ENCODE measurements at places on chromosomes 11 and 22.

DNA sequence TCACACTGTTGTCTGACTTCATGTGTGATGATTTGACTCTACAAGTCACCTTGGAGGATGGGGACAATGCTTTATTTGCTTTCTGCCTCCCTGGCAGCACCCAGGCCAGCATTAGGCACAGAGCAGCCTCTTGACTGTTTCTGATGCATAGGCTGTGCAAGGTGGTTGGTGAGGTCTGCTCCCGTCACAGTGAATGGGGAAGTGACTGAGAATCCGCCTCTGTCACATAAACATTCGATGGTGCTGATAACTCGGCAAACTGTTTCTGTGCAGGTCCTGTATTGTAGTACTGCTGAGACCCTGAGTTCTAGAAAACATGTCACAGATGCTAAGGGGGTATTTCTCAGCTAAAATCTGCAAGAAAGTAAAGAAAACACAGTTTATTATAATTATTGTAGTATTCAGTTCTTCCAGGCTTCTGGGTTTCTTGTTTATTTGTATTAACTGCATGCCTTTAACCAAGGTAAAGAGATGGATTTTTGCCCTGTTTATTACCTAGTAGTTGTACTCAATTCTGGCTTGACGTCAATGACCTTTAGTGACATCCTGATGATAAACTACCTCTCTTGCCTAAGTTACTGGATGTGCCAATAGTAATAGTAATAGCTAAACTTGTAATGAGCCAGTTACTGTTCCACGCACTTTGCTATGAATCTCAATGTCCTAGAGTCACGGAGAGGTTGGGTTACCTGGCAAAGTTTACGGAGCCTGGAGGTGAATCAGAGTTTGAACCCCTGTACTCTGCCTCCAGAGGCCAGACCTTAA lies 24.8 kb upstream of the RCN1 start:
- no peak for DNase-seq

DNA sequence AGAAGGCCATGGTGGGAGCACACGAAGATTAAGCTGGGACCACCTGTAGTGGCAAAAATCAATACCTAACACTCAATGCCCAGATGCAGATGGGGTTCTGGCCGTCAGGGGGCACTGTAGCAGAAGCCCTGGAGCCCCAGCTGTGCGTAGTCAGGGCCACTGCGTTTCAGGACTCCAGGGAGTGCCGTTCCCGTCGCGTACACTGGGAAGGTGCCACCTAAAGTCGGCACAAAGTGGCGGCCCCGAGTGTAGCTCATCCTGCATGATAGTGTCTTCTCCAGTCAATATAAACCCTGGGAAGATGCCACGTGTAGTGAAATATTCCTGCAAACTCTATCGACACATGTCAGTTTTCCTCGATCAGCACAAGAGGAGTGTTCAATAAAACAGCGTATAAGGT lies 123.8 kb upstream of the NTM start:
- DNase-seq: peak; percentile 27

DNA sequence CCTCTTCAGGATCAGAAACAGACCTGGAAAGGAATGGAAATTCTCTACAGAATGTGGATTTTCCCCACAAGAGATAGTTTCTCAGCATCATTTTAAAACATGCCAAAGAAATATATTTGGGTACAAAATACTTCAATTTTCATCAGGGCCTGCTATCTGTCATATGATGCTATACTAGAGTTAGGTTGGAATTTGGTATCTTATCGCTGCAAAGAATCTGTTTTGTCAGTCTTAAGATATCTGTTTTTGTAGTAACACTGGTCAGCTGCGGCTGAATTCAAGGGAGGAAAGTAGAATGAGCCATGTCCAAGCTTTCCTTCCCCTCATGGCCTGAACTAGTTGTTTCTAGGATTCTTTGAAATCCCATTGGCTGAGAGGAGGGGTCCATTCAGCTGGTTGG lies 806.4 kb downstream of the KCNA4 start:
- DNase-seq: no peak

GRCh38 chr22:17754233-17754925 lies 19.9 kb downstream of the BID start:
- DNase-seq: peak; percentile 41

DNA sequence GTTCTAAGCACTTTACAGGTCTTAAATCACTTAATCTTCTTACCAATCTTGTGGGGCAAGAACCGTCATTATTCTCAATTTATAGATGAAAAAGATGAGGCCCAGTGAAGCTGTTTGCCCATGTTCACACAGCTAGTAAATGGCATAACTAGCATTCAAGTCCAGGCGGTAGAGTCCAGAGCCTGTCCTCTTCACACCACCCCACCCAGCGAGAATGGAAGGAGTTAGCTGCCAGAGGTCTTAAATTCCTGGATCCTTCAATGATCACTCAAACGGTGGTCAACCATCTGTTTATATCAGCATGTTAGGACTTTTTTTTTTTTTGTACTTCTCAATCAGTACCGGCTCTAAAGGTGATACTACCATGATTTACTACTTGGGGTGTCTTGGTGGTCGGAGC lies 43.3 kb downstream of the PARVA start:
- DNase-seq: no peak

DNA sequence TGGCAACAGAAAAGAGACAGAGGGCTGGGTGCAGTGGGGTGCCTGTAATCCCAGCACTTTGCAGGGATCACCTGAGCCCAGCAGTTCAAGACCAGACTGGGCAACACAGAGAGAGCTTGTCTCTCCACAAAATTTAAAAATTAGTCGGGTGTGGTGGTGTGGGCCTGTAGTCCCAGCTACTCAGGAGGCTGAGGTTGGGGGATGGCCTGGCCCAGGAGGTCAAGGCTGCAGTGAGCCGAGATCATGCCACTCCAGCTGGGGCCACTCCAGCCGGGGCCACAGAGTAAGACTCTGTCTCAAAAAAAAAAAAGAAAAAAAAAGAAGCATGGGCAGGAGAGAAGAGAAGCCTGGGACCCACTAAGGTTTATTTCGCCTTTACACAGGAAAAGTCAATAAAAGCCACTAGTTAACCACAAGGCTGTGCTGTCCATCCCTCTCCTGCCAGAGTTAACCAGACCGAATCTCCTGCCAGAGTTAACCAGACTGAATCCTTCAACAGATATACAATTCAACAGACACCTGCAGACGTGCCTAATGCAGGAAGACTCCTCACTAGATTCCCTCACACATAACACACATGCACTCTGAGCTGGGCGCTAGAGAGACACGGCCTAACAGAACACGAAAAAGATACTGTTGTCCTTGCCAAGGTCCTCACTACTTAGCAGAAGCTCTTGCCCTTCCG lies 29.8 kb downstream of the MICAL3 start:
- DNase-seq: no peak

GRCh38 chr22:28072066-28072465 lies 153.0 kb upstream of the PITPNB start:
- no peak for DNase-seq
